Posterior vena cava (tissue), 2 donors: ENCODE measurements at places on chromosomes 3 and 15. TPM values are rescaled to one million over a fixed set of nuclear protein-coding genes. Genes with fewer than 3 reads are reported as not detected.

The KLHL6 gene
- 2.0 TPM for total RNA-seq

The DALRD3 gene
- total RNA-seq: 12.1 TPM

The KAT2B gene
- total RNA-seq: 37.1 TPM

The SLC27A2 gene
- total RNA-seq: 0.33 TPM

The LRRIQ4 gene
- total RNA-seq: not detected

The EIF4A2 gene
- 283 TPM for total RNA-seq

The STRIT1 gene
- not detected for total RNA-seq

The SCN11A gene
- total RNA-seq: 0.29 TPM

The MAPKAPK3 gene
- 21.8 TPM for total RNA-seq

The ISLR2 gene
- total RNA-seq: 0.62 TPM

The SLC22A13 gene
- total RNA-seq: 0.48 TPM

The ITPKA gene
- total RNA-seq: 0.28 TPM

The GPR62 gene
- not detected for total RNA-seq

The CLDN18 gene
- total RNA-seq: not detected
